ENCODE measurements at places on chromosomes 1 and 21. TPM values are rescaled to one million over a fixed set of nuclear protein-coding genes. Genes with fewer than 3 reads are reported as not detected.

CHAF1B gene
- total RNA-seq: 14.4 TPM

SEMA4A gene
- total RNA-seq: 0.37 TPM

GRCh38 chr1:195195423-195196057 is 1412.7 kb downstream of the KCNT2 start:
- no peak for DNase-seq

DNA sequence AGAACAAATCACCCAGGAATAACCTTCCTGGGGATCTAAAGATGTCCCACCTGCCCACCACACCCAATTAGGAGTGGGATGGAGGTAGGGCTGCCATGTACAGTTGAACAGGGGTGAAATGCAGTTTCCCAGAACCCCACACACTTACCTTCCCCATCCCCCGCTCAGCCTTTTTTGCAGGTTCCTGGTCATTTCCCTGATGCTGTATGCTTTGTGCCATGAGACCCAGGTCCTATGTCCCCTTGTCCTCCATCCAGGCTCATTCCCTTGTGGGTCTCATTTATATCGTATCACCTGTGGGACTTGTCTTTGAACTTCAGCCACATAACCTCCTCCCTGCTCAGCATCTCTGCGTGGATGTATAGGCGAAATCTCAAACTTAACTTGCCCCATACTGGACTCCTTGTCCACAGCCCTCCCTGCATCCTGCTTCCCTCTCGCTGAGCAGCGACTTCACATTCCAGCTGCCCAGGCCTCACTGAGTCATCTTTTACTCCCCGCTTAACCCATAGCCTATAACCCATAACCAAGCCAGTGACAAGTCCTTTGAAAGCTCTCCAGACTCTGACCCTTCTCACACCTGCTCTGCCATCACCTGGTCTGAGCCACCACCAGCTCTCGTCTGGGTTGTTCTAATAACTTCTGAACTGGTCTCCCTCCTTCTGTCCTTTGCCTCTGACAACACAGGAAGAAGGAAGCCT is 4.7 kb downstream of the LDLRAD2 start:
- DNase-seq: peak; percentile 85

- DNase-seq: no peak
These were observed 324.4 kb downstream of the AJAP1 start for GRCh38 chr1:4978660-4979390.
